ENCODE measurements at places on chromosomes 7 and 10.

DNA sequence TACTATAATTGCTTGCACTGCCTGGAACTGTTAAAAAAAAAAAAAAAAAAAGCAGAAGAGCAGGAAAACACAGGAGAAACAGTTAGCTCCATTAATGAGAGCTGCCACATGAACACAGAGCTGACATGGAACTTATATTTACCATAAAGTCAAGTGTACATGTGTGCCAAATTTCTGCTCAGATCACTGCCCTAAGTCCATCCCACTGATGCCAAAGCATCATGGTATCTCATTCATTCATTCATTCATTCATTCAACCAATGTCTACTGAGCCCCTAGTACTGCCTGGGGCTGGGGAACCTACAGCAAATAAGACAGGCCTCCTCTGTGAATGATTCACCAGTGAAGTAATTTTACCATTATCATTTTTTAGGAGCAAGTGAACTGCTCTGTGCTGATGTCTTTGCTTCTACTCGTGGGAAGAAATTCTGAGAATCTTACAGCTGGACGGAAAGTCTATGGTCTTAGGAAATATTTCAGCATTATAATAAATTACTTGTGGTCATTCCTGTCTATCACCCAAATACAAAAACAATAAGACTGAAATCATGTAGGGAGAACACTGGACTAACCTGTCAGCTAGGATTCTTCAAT lies 58.8 kb upstream of the ABLIM1 start:
- DNase-seq = no peak

DNA sequence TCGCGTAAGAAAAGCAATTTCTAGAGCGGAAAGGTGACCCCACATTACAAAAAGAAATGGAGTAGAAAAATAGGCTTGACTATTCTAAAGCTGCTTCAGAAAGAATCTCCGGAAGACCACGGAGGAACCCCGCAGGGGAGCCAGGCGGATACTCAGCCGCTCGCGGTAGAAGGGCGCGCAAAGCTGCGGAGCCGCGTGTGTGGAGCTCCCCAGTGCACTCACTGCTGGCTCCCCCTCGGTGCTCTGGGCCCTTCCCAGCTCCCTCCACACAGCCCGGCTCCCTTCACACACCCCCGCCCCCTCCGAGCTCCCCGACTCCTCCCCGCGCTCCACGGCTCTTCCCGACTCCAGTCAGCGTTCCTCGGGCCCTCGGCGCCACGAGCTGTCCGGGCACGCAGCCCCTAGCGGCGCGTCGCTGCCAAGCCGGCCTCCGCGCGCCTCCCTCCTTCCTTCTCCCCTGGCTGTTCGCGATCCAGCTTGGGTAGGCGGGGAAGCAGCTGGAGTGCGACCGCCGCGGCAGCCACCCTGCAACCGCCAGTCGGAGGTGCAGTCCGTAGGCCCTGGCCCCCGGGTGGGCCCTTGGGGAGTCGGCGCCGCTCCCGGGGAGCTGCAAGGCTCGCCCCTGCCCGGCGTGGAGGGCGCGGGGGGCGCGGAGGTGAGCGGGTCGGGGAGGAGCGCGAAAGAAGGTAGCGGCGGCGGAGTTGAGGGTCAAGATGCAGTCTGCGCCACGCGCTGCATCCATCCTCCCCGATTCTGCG lies at the start of gene STEAP2:
STEAP2 (plus strand) TSS at position 350 of the 758 bp plus-strand sequence. CDS start 13,343 bp downstream, outside the sequence.
- peak; percentile 28 for DNase-seq

DNA sequence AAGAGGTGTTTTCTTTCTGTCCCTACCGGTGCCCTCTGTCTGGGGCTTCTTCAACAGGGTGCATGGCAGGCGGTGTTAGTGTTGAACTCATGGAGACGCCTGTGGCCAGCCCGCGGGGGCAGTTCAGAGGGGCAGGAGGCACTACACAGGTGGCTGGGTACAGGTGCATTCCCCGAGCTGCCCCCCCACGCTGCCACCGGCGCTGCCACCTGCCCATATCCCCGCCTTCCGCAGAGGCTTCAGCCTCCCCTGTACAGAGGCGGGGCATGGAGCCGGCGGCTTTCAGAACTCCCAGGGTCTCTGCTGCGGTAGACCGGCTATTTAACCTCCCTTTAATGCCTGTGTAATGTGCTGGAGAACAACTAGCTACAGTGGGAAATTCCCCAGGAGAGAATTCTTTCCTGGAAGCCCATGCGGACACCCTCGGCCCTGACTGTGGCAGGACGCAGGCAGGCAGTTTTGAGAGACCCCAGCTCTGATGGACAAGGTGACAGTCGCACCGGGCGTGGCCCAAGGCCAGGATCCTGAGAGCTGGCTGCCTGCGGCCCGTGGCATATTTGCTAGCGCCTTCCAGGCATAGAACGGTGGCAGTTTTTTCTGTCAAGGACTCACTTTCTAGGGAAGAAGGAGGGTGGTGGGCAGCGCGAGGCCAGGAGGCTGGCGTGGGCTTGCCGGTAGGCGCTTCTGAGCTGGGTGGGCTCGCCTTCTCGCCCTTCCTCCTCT lies 53.7 kb upstream of the ZNF32 start:
- no peak for DNase-seq

GRCh38 chr7:15954671-15955354 lies 268.3 kb upstream of the MEOX2 start:
- no peak for DNase-seq

- DNase-seq = no peak
These were observed 64.0 kb upstream of the DNAJB12 start for GRCh38 chr10:72418679-72419078.

GRCh38 chr10:7046615-7047014 lies 364.2 kb downstream of the SFMBT2 start:
- no peak for DNase-seq

GRCh38 chr10:30763918-30764317 lies 134.4 kb upstream of the LYZL2 start:
- DNase-seq = no peak

DNA sequence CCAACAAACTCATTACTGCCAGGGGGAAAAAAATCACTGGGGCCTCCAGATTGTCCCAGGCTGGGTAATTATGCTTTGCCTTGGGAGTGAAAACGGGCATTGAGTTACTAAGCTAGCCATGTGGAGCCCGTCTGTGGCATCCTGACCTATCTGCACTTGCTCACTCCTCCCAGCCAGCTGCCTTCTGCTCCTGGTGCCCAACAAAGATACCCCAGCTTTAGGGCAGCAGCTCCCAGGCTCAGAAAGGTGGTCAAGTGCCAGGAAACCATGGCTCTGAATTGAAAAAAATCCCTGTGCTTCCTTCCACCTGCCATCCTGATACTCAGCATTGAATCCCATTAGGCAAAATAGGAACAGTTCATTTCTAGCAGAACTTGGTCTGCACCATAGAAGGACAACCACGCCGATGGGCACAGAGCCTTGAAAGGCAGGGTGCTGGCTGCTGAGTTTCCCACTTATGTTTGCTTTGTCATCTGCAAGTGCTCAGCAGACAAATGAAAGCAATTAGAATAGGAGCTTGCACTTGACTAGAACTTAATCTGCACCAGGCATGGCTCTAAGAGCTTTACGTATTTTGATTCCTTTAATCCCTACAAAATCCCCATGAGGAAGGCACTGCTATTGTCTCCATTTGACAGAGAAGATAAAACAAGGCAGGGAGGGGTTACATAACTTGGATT lies 42.8 kb downstream of the HSPA12A start:
- DNase-seq = no peak

GRCh38 chr10:1686491-1686749 lies 50.9 kb downstream of the ADARB2 start:
- no peak for DNase-seq
